ENCODE measurements at places on chromosomes 7 and 10. TPM values are rescaled to one million over a fixed set of nuclear protein-coding genes. Genes with fewer than 3 reads are reported as not detected.

STRIP2 gene
- total RNA-seq, result 0.09 TPM

NEUROD6 gene
- not detected for total RNA-seq

ACBD7 gene
- not detected for total RNA-seq

PTPN20 gene
- 6.5 TPM for total RNA-seq

MMRN2 gene
- 11.5 TPM for total RNA-seq

TMEM176B gene
- total RNA-seq, result 210 TPM

LEP gene
- total RNA-seq, result 0.09 TPM

RPEL1 gene
- not detected for total RNA-seq

PRKG1 gene
- 21.1 TPM for total RNA-seq

JAKMIP3 gene
- 1.4 TPM for total RNA-seq

EBLN1 gene
- not detected for total RNA-seq

CROT gene
- total RNA-seq, result 23.6 TPM

Measured in mucosa of descending colon (tissue), 3 donors.